ENCODE measurements at places on chromosomes 11 and 22.

DNA sequence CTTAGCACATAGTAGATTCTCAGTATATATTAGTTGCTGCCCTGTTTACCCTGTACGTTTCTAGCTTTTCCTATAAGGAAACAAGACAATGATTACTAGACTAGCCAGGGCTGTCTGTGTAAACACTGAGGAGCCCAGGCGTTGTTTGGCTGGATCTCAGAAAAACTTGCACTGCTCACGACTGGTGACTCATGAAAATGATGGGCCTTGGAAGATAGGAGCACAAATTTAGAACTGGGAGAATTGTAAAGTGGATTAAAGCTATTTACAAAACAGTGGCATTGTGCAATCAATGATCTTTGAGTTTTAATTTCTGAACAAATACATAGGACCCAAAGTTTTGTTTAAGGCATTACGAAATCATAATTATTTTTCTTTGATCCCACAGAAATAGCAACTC lies 276.9 kb downstream of the FAM76B start:
- DNase-seq, result peak; percentile 29

DNA sequence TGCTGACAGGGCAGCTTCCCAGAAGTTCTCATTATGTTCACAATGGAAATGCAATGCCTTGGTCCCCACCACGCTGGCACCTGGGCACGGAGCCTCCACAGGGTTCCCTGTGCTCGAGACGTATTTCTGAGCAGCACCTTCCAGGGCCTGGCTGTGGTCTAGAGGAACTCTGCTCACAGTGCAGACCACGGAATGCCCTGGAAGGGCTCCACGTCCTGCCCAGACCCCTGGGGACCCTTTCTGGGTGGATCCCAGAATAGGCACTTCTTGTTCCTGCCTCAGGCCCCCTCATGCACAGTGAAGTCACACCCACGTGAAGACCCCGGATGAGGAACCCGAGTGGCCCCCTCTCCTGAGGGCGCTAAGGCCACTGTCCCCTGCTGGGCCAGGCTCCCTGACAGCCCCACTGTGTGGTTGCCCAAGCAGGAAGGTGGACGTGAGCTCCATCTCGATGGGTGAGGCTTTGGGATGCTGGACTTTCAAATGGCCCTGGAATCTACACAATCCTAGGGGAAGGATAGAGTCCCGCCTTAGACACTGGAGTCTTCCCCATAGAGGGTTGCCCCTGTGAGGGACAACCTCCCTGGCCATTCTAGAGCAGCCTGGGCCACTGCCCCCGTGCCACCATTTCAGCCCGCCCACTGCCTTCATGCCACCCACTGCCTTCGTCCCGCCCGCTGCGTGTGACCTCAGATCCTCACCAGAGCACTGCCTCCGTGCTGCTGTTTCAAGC lies 1106.8 kb downstream of the BRD1 start:
- DNase-seq, result no peak

GRCh38 chr11:94507485-94507884 lies 4.8 kb upstream of the C11orf97 start:
- no peak for DNase-seq

- DNase-seq, result no peak
Observed at GRCh38 chr22:41947424-41948080, 600 bp upstream of the CENPM start.

DNA sequence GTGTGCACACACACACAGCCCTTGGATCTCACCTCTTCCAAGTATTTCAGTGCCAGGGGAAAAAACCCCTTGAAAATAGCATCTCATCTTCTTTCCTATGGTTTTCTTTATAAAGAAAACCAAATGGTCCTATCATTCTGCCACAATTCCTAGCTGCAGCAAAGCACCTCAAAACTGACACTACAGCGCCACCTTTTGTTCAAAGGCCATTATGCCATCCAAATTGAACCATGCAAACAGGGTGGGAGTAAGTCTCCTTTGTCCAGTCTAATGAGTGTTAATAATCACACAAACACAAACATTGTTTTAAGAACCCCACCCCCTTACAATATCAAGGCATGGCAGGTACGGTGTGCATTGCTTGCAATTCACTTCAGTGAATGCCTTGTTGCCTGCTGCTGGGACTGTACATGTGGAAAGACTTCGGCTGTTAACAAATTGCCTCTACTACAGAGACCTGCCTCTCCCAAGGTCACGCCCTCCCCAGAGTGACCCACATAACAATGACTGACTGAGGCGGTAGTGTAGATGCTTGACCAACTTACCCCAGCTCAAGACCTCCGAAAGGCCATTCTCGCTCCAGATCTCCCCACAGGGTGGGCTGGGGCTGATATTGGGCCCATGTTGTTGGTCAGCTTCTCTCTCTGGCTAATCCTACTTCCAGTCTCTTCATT lies 31.7 kb downstream of the FAM181B start:
- DNase-seq, result peak; percentile 21

DNA sequence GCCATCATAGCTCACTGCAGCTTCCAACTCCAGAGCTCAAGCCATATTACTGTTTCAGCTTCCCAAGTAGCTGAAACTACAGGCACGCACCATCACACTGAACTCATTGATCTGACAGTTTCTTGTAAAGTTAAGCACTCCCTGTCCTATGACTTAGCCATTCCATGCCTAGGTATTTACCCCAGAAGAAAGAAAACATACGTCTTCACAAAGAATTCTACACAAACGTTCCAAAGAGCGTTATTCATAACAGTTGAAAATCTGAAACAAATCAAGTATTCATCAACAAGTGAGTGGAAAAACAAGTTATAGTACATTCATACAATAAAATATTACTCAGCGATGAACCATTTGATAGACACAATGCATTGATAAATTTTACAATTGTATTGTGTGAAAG lies 7.8 kb upstream of the NLRP10 start:
- no peak for DNase-seq

DNA sequence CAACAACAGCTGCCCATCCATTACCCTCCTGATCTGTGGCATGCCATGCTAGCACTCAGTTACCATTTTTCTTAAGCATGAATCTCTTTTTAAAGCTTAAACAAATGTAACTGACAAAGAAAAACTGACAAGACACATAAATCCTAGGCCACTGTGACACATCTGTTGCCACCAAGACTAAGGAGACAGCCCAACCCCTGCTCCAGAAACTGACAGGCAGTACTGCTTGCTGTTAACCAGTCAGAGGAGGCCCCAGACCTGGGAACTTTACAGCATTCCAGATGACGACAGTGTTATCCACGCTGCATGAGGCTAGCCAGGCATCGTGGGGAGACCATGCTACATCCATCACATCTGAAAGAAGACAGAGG lies 33.8 kb downstream of the HIRA start:
- peak; percentile 61 for DNase-seq

DNA sequence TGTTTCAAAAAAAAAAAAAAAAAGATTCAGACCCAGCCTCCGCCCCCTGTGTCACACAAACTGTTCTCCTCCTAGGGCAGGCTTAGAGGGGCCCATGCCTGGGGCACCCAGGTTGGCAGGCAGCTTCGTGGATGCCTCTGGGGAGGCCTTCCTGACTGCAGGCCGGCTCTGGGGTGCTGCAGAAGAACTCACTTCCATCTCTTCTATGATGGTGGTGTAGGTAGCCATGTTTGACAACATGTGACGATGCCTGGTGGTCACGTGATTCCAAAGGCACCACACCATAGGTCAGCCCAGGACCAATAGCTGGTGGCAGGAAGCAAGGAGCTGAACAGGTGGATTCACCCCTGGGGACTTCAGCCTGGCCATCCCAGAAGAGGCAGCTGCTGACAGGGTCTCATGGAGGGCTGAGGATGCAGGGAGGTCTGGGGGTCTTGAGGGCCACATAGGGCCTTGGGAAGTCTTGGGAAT lies 24.1 kb upstream of the CELSR1 start:
- no peak for DNase-seq

DNA sequence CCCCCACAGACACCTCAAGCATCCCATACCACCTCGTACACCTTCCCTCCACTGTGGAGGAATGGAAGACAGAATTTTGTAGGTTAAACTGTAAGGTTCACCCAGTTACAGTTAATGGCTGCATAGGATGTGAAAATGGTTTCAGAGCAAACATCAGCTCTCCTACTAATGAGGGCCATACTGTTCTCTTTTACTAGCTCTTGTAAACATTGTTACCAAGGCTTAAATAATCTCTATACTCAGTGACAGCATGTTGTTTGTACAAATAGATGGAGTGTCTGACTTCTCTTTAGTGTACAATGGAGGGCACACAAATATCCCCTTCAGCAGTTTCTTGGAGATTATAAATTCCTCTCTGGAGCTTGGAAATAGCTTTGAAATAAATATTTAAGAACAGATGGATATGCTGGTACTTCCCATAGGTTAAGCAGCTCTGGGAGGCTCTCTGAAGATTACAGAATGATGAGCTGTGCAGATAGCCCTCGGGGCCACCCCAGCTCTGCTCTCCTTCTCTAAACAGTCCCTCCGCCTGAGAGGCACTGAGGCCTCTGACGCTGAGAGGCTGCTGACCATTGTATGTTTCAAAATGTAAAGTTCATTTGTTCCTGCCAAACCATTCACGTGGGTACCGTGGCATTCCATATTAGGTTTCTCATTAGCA lies 25.7 kb downstream of the TTC12 start:
- DNase-seq, result no peak

DNA sequence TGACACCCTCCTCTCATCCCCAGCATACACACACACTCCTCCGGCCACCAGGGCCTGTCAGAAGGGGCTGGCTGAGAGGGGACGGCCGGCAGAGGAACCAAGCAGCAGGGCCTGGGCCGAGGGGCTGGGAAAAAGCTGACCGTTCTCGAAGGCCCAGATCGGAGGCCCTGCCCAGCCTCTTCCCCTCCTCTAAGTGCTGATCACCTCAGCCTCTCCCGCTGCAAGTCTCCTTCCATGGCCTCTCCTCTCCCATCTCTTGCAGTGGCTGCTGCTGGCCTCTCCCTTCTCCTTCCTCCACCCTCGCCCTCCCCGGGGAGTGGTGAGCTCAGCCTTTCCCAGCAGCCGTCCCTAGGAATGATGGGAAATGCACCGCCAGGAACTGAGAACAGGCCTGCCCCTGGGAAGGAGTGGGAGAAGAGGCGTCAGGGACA lies 39.6 kb downstream of the ARRB1 start:
- DNase-seq, result no peak

DNA sequence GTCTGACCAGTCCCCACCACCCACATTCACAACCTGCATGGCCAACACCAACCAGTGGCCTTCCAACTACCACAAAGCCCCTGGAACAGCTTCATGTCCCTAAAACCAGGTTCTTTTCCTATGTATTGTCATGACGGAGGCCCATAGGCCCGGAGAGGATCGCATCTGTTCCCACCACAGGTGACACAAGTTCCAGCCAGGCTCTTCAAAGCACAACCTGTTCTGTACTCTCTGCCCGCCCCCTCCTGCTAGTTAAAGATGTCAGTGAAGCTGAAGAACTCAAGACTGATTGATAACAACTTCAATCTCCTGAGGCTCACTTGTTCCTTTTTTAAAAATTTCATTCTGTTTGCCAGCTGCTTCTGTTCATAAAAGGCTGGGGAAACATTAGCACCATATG lies 121.1 kb upstream of the GUCY1A2 start:
- DNase-seq, result no peak

- DNase-seq, result no peak
Observed at GRCh38 chr11:7635708-7636107, 37.6 kb downstream of the CYB5R2 start.

DNA sequence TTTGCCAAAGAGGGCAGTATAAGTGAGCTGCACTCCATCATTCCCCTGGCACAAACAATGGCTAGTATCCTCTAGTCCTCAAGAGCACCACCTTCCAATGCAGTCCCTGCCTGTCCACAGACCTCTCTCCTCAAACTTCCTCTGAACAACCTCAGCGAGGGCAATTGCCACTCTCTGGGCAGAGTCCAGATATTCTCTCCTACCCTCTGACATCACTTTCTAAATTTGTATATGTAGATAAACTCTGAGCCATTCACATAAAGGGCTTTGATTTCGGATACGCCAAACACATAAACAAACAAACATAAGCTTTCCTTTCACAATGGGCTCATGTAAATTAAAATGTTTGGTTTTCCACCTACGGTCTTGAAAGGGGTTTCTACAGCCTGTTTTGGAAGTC lies 3.0 kb upstream of the SLC43A3 start:
- DNase-seq, result no peak

- DNase-seq, result peak; percentile 7
Observed at GRCh38 chr11:118295815-118296454, 8.6 kb upstream of the CD3E start.

DNA sequence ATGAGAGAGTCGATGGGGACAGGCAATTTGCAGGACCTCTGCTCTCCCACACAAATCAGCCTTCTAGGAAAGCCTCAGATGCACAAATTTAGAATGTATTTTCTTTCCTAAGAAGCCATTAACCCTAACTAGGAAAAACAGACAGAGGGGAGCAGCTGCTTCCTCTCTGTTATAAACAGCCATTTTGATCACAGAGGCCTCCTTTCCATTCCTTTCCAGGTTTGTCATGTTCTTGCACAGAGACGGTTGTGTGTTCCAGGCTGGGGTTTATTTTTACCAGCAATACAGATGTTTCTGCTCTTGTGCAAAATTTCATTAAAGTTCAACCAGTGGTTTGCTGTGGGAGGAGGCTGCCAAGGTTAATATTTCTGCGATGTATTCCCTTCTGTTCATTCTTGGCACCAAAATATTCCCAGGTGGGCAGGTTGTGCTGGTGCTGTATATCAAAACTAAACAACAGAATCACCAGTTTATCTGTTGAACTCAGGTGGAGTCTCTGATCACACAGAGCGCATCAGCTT lies 90.2 kb downstream of the NAV2 start:
- DNase-seq, result no peak

GRCh38 chr11:72685560-72686480 lies 11.6 kb upstream of the PDE2A start:
- no peak for DNase-seq

DNA sequence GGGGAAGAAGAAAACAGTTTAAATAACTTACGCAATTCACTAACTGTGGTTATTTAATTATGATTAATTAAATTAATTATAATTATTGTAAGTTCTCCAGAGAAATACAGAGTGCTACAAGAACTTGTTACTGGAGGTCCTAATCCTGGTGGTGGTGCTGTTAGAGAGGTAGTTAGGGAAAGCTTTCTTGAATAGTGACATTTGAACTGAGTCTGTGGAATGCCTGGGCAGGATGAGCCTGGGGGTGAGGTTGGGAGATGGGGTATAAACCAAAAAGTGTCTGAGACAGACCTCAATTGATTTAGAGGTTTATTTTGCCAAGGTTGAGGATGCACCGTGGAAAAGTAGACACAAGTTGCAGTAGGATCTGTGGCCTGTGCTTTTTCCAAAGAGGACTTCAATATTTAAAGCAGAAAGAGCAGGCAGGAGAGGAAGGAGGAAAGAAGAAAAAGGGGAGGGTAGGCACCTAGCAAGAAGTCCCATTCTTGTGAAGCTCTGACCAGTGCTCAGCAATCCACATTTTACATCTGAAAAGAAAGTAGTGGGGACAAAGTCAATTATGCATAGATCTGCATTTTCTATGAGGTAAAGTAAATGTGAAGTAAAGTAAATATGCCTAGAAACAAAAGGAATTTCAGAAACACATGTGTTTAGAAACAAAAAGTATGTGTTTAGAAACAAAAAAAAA lies 4.4 kb upstream of the ZNF202 start:
- no peak for DNase-seq

DNA sequence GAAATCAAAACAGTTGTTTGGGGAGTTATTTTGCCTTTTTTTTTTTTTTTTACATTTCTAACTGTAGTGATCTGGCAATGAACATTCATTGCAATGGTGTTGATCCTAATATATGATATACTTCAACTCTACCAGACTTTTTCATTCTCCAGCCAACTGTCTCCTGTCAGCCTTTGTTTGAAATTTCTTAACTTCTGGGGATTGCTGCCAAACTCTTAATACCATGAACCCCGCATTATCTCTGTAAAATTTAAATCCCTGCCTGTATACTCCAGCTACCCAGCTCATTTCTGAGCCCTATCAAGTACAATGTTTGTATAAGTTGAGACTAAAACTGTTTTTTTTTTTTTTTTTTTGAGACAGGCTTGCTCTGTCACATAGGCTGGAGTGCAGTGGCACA lies 280.7 kb downstream of the TTC28 start:
- DNase-seq, result no peak
